Activated CD4-positive, CD25-positive, alpha-beta regulatory T cell (primary cell): ENCODE measurements at places on chromosomes 6 and 20.

DNA sequence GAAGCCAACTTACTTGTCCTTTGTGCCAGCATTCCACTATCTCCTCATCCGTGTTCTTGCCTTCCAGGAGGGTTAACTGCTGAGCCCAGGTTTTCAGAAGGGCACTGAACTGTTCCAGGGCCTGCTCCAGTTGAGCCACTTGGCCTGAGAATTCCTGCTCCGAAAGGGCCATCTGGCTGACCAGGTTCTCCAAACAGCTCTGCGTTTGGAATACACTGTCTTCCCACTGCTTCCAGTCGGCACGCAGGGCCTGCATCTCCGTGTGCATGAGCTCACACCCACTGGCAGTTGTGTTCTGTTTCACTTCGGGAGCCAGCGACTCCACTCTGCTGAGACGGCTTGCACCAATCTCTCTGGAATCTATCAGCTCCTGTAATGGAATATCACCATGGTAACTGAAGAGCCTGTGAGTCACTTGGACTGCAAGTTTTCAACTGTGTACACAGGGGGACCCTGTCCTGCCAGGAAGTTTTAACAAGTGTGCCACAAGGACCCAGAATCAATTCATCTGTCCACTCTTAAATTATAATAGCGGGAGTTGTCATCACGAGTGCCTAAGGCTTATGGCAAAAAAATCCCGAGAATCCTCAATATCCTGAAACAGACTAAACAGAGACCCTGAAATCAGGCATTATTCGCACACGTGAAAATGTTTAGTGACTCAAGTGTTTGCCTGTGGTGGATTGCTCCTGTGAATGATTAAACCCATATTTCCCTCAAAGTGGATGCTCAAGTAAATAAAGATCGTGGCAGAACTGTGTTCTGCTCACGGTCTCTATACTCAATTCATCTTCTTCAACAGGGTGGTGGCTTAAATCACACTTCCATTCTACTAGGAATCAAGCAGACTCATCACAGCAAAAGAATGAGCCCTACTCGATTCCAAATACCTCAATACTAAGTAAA, 255.9 kb downstream of the SYNE1 start:
- DNase-seq: no peak

DNA sequence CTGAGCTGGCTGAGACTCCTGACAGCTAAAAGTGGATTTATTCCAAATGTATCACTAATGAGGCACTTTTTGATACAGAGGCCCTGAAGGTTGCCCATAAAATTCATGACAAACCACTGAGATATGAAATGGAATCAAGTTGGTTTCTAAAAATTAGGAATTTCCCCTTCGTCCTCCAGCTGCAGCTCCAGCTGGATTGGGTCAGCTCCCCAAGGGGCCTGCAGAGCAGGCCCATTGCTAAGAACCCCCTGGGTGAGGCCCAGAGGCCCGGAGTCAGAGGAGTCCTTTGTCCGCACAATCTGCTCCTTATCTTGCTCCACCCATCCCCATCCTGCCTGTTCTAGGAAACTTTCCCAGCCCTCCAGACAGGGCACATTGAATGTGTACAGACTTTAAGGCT, 163.5 kb upstream of the TOP1 start:
- DNase-seq: no peak

GRCh38 chr20:31494131-31494530, 19.0 kb downstream of the REM1 start:
- no peak for DNase-seq

- no peak for DNase-seq
These were observed 126.9 kb upstream of the QKI start for GRCh38 chr6:163287626-163288025.

GRCh38 chr6:75755704-75756103, 6.7 kb downstream of the MYO6 start:
- DNase-seq: no peak

- DNase-seq: no peak
These were observed 10.7 kb upstream of the ULBP3 start for GRCh38 chr6:150079604-150080003.

- no peak for DNase-seq
These were observed 91.6 kb downstream of the EPM2A start for GRCh38 chr6:145643760-145644159.

DNA sequence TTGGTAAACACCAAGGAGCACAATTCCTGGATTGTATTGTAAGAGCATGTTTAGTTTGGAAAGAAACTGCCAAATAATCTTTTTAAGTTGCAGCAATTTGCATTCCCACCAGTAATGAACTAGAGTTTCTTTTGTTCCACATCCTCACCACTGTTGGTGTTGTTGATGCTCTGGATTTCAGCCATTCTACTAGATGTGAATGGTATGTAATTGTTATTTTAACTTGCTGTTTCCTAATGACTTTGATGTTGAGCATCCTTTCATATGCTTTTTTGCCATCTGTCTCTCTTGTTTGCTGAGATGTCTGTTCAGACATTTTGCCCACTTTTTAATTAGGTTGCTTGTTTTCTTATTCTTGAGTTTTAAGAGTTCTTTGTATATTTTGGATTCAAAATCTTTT, 1654.1 kb downstream of the GRIK2 start:
- no peak for DNase-seq
